ENCODE measurements at places on chromosomes 2 and 18. TPM values are rescaled to one million over a fixed set of nuclear protein-coding genes. Genes with fewer than 3 reads are reported as not detected.

The CD207 gene
- total RNA-seq = not detected

The SPIRE1 gene
- 26.8 TPM for total RNA-seq

GRCh38 chr2:158990397-158991214 lies 22.2 kb downstream of the TANC1 start:
- H3K27me3 ChIP-seq = no peaks in the 10 kb centered on the region
- no peaks in the 10 kb centered on the region for H3K36me3 ChIP-seq
- DNase-seq = no peak
- no peak overlapping the region for H3K4me3 ChIP-seq
- H3K4me1 ChIP-seq = peaks cover 16% of the 10 kb centered on the region

GRCh38 chr2:25537526-25537925 lies 135.9 kb downstream of the DTNB start:
- no peaks in the 10 kb centered on the region for H3K27me3 ChIP-seq
- H3K4me3 ChIP-seq = no peak overlapping the region
- H3K36me3 ChIP-seq = no peaks in the 10 kb centered on the region
- DNase-seq = no peak

- no peak for DNase-seq
- H3K36me3 ChIP-seq = no peaks in the 10 kb centered on the region
- no peak overlapping the region for H3K27ac ChIP-seq
- no peaks in the 10 kb centered on the region for H3K27me3 ChIP-seq
Observed at GRCh38 chr2:148110184-148110583, 89.3 kb downstream of the MBD5 start.

The SCYGR4 gene
- not detected for total RNA-seq

DNA sequence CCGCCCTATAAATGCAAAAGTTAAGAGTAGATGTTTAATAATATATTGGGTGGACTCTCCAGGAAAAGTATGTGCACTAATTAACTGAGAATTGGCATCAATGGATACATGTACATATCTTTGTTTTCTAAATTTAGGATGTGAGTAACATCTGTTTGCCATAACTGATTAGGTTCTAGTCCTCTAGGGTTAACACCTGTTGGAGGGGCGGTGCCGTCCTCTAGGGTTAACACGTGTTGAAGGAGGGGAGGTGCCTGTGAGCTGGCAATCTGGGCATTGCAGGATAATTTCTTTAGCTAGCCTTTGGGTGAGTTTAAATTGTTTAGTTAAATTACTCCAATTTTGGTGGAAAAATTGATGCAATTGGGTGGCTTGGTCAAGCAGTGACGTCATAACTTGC lies 30.9 kb downstream of the HTR2B start:
- H3K27ac ChIP-seq = no peak overlapping the region
- H3K4me1 ChIP-seq = no peaks in the 10 kb centered on the region
- H3K27me3 ChIP-seq = no peaks in the 10 kb centered on the region
- DNase-seq = no peak

DNA sequence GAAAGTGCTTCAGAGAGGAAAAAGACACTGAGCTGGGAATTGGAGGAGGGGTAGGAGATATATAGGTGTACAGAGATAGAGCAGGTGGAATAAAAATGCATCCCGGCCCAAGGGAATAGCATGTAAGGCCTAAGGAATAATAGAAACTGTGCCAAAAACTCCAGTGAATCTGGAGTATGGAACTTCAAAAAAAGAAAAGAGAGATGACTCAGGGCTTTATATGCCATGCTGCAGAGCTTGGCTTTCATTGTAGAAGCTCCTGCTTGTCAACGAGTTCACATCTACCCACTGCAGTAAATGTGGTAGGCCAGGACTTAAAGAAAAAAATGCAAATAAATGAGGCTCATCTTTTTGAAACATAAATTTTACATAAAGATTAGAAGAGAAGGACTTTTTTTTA lies 131.8 kb downstream of the MREG start:
- H3K4me1 ChIP-seq = peaks cover 20% of the 10 kb centered on the region
- H3K4me3 ChIP-seq = no peak overlapping the region
- DNase-seq = no peak
- no peak overlapping the region for H3K27ac ChIP-seq
- no peaks in the 10 kb centered on the region for H3K36me3 ChIP-seq
- H3K27me3 ChIP-seq = no peaks in the 10 kb centered on the region

The FBXO41 gene
- total RNA-seq = 6.1 TPM

GRCh38 chr2:69683170-69683971 lies 39.8 kb upstream of the AAK1 start:
- H3K27me3 ChIP-seq = no peaks in the 10 kb centered on the region
- peak overlapping the region; percentile 27 for H3K4me3 ChIP-seq
- H3K27ac ChIP-seq = no peak overlapping the region
- H3K36me3 ChIP-seq = no peaks in the 10 kb centered on the region
- DNase-seq = no peak
- H3K4me1 ChIP-seq = peaks cover 8% of the 10 kb centered on the region

- no peaks in the 10 kb centered on the region for H3K36me3 ChIP-seq
- peaks cover 18% of the 10 kb centered on the region for H3K4me1 ChIP-seq
- H3K27ac ChIP-seq = no peak overlapping the region
- DNase-seq = no peak
- H3K4me3 ChIP-seq = no peak overlapping the region
Observed at GRCh38 chr2:160411955-160412354, 81.7 kb downstream of the RBMS1 start.

DNA sequence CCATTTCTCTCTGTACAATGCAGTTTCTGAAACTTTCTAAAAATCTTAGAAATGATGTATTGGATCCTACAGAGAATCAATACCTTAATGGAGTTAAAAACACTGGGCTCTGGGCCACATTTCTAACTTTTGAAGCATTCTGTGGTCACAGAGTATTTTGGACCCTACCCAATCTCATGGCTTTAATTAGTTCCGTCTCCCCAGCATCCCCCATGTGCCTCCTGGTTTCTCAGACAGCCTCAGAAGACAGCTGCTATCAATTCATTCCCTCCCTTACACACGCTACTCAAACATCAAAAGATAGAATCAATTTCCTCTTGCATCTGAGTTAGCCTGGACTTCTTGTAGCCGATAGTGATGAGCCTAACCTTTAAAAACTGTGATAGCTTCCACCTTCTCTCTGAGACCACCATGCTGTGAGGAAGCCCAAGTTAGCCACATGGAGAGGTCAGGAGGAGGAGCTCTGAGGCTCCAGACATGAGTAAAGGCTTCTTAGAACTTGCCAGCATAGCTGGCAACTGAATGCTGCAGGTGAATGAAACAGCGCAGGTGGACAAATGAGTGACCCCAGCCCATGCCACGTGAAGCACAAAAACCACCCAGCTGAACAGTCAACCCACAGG lies 10.4 kb downstream of the ADCY3 start:
- DNase-seq = no peak
- no peaks in the 10 kb centered on the region for H3K27me3 ChIP-seq
- no peak overlapping the region for H3K27ac ChIP-seq
- H3K4me1 ChIP-seq = no peaks in the 10 kb centered on the region
- H3K4me3 ChIP-seq = no peak overlapping the region
- no peaks in the 10 kb centered on the region for H3K36me3 ChIP-seq

The KIF1A gene
- not detected for total RNA-seq

DNA sequence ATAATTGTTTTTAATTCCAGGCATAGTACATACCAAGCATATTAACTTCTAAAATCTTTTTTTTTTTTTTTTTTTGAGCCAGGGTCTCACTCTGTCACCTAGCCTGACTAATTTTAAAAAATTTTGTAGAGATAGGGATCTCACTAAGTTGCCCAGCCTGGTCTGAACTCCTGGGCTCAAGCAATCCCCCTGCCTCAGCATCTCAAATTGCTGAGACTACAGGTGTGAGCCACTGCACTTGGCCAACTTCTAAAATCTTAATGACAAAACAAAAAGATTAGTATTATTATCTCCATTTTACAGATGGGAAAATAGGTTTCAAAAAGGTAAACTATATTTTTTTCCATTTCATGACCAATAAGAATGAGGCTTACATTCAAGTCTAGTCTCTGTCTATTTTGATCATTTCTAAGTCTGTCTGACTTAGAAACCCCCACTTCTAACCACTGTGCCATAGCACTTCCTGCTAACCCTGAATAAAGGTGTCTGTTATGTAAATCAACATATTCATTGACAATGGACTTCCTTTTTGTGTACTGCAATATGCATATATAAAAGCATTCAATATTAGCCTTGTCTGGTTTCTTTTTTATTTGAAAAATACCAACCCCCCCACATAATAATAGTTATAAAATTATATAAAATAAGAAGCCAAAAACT lies 28.7 kb upstream of the ZEB2 start:
- no peaks in the 10 kb centered on the region for H3K36me3 ChIP-seq
- no peak overlapping the region for H3K4me3 ChIP-seq
- no peaks in the 10 kb centered on the region for H3K27me3 ChIP-seq
- peaks cover 2% of the 10 kb centered on the region for H3K4me1 ChIP-seq
- no peak for DNase-seq
- H3K27ac ChIP-seq = no peak overlapping the region

DNA sequence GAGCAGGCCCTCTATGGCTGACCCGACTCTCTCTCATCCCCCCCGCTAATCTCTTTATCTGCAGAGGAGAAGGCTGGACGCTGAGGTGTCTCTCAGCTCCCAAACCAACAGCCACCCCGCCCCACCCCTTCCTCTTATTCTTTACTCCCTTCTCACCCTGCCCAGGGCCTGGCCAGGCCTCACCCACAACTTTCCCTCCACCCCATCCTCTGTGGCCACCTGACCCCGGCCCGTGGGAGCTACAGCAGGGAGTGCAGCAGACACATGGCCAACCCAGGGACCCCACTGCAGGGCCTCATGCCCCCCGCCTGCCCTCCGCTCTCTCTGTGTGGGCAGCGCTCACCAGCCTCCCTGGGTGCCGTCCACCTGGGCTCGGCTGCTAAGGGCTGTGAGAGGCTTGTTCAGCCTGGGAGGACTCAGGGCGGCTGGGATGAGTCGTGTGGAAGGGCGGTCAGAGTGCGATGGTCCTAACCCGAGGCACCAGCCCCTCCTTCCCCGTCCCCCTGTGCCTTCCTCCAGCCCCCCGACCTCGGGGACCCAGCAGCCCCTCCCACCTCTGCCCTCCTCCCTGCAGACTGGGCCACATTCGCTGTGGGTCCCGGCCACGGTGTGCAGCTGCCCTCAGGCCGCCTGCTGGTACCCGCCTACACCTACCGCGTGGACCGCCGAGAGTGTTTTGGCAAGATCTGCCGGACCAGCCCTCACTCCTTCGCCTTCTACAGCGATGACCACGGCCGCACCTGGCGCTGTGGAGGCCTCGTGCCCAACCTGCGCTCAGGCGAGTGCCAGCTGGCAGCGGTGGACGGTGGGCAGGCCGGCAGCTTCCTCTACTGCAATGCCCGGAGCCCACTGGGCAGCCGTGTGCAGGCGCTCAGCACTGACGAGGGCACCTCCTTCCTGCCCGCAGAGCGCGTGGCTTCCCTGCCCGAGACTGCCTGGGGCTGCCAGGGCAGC lies 6.8 kb downstream of the NEU4 start:
- H3K27me3 ChIP-seq = no peaks in the 10 kb centered on the region
- no peak overlapping the region for H3K27ac ChIP-seq
- DNase-seq = no peak

The SERPINB7 gene
- 0.14 TPM for total RNA-seq

DNA sequence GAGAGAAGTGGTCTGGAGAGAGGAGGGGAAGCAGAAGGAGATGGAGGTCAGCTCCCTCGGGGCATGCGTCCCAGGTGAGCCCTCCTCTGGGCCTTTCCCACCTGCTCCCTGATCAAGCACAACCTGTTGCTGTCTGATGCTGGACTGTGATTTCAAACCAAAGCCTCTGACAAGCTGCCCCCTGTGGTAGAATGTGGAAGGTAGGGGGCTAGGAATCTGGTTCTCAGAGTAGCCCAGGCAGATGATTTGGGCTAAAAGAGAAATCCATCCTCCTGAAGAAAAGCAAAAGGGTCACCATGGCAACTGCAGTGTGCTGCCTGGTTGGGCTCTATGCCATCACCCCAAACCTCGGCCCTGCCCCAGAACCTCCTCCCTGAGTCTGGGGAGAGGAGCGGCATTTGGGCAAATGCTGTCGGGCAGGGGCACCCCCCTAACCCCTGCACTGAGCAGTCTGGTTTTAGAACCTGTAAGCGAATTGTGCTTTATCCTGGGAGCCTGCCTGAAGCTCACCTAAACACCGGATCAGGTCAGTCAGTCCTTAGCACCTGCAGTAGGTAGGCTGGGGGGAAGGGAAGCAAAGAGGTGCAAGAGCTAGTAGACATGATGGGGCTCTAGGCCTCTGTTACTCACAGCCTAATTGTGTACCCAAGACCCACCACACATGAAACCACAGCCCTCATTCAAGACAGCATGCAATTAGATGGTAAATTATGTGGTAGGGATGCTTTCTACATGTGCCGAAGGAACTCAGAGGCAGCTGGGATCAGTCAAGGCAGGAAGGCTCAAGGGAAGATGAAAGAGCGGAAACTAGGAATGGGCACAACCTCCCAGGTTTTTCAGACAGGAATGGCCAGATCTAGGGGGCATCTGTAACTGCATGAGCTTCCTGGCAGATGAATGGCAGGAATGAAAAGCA lies 83.5 kb downstream of the DNMT3A start:
- H3K4me1 ChIP-seq = no peaks in the 10 kb centered on the region
- H3K4me3 ChIP-seq = no peak overlapping the region
- no peak for DNase-seq

- H3K36me3 ChIP-seq = no peaks in the 10 kb centered on the region
- no peak for DNase-seq
- no peak overlapping the region for H3K27ac ChIP-seq
- no peaks in the 10 kb centered on the region for H3K27me3 ChIP-seq
- no peaks in the 10 kb centered on the region for H3K4me1 ChIP-seq
Observed at GRCh38 chr2:210517264-210517663, 39.1 kb upstream of the CPS1 start.

DNA sequence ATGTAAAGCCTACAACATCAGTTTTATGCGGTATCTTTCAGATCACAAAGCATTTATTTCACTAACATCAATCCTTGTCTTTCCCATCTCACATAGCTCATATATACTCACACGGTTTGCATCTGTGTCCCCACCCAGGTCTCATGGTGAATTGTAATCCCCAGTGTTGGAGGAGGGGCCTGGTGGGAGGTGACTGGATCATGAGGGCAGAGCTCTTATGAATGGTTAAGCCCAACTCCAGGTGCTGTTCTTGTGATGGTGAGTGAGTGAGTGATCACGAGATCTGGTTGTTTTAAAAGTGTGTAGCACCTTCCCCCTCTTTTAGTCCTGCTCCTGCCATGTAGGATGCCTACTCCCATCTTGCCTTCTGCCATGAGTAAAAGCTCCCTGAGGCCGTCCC lies 42.0 kb downstream of the PARD6G start:
- no peaks in the 10 kb centered on the region for H3K4me1 ChIP-seq
- no peak for DNase-seq
- H3K36me3 ChIP-seq = no peaks in the 10 kb centered on the region
- no peak overlapping the region for H3K4me3 ChIP-seq

DNA sequence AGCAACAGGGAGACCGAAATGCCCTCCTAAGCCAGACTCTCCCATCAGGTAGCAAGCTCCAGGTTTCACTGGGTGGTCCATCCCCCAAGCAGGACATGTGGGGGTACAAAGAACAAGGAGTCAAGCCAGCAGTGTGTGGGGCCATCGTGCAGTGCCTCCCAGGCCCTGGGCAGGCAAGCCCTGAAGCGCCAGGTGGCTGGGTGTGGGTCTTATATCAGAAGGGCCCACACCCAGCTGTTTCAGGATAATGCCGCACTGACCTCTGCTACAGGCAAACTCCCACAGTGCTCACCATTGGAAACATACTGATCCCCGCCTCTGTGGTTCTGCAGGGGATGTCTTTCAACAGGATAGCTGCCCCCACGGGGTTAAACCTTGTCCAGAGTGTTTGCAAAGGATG lies 174.2 kb upstream of the SMAD2 start:
- no peak overlapping the region for H3K27ac ChIP-seq
- no peaks in the 10 kb centered on the region for H3K36me3 ChIP-seq
- no peak for DNase-seq

- no peaks in the 10 kb centered on the region for H3K36me3 ChIP-seq
- H3K27ac ChIP-seq = no peak overlapping the region
- H3K4me3 ChIP-seq = no peak overlapping the region
- no peaks in the 10 kb centered on the region for H3K4me1 ChIP-seq
Observed at GRCh38 chr2:22838461-22838860, 546.5 kb upstream of the KLHL29 start.

The CXCR4 gene
- 42.2 TPM for total RNA-seq
